ENCODE measurements at places on chromosomes 2 and 18.

DNA sequence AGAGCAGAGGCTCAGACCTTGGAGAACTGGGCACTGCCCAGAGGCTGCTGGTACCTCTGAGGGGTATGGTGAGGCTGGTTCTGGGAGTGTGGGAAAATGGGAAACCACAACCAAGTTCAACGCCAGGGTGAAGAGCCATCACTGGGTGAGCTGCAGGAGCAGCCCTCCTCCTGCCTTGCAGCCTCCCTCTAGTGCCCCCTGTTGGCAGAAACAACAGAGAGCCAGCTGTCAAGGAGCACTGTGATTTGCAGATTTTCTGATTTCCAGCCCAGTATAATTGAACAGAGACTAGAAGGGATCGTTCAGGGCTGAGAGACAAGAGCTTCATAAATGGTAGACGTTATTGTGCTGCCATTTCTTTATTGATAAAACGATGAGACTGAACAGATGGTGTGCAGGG is 50.5 kb downstream of the MAPK4 start:
- no peak for DNase-seq

GRCh38 chr2:54114936-54115283 is 505 bp upstream of the ACYP2 start:
- no peak for DNase-seq

GRCh38 chr2:194291104-194291503 is 1365.9 kb upstream of the SLC39A10 start:
- no peak for DNase-seq

- no peak for DNase-seq
Observed at GRCh38 chr2:170013802-170014551, 164.0 kb upstream of the MYO3B start.

DNA sequence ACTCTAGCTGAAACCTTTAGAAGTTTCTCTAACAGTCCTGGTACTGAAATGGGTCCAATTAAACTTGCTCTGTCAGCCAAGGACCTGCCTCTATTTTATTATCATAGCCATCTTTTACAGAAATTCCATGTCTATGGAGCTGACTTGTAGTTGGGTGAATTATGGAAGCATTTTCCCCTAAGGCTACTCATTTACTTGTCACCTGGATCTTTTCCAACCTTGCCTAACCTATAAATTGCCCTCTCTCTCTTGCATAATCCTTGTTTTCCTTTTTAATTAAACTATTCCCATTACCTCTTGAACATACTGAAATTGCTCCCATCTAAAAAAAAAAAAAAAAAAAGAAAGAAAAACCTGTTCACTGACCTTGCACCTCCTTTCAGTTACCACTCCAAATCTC is 74.6 kb upstream of the DOK6 start:
- DNase-seq = no peak
